ENCODE measurements at places on chromosomes 1 and 21.
A peak's percentile ranks its signal among the peaks of the same experiment; 100 is the strongest.

DNA sequence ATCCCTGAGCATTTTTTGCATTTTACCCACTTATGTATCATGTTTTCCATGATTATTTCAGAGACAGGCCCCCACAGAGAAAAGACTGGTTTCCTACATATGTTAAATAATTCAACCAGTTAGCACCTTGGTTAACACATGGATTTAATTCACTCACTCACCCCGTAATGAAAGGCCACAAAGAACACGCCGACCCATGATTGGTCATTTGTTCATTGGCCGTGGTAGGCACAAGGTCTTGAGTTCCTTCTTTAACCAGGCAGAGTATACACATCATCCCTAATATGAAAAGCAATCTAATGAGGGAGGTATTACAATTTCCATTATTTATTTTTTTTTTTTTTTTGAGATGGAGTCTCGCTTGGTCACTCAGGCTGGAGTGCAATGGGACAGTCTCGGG lies 50.6 kb downstream of the RPS6KA1 start:
- no peak for DNase-seq

GRCh38 chr1:215704089-215704860 lies 137.2 kb downstream of the KCTD3 start:
- no peak for DNase-seq

DNA sequence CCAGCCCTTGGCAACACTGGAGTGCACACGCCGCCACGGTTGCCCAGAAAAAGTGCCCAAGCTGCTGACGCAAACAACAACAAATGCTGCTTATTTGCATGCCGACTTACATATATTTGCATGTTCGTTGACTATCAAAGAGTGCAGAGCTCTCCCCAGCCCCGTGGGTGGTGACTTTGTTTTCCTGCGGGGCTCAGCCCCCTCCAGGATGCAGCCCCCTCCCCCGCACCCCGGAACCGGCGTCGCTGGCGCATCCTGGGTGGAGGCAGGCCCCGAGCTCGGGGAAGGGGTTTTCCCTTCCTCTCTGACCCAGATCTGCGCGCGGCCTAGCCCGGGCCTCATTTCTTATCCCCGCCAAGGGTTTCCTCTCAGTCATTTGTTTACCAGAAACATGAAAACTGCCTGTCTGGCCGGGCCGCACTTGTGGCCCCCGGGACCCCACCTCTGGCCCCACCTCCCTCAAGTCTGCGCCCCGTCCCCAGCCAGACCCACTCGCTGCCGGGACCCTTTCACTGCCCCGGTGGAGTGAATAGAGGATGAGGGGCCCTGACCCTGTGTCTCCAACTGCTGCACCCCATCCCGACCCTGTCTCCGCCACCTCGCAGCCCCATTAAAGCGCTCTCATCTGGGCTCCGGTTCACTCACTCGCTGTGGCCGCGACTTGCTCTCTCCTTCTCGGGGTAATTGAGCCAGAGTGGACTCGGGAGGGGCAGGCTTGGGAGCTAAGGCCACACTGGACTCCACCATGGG lies 5.5 kb downstream of the TNFRSF25 start:
- DNase-seq: peak; percentile 86

GRCh38 chr1:154104433-154105082 lies 50.3 kb downstream of the NUP210L start:
- DNase-seq: no peak

DNA sequence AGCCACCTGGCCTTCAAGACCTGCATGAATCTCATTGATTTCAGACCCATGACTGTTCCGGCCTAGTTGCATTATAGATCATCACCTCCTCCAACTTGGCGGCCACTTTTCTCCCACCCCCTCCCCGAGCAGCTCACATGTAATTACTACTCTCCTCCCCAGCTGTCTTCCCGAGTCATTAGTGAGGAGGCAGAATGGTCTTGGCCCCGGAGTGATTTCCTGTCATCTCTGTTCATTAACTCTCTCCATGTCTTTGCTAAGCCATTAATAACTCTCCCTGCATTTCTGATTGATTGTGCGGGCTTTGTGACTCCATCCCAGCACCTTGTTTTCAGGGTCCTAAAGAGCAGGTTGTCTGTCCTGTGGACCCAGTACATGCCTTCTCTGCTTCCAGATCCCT lies 75.6 kb upstream of the CNTN2 start:
- DNase-seq: no peak

DNA sequence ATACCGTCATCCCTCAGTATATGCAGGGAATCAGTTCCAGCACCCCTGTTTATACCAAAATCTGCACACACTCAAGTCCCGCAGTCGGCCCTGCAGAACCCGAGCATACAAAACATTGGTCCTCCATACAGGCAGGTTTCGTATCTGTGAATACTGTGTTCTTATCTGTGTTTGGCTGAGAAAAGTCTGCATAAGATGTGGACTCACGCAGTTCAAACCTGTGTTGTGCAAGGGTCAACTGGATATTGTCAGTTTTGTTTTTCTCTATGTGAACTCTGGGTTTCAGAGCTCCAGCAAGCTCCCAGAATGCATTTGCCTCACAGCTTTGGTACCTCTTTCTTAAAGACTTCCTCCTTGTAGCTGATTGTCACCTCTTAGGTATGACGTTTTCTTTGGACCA lies 100.6 kb downstream of the NR5A2 start:
- no peak for DNase-seq

GRCh38 chr1:151799179-151800022 lies 5.8 kb downstream of the LINGO4 start:
- DNase-seq: no peak

- no peak for DNase-seq
Observed at GRCh38 chr1:168726281-168726680, 2.7 kb downstream of the DPT start.

GRCh38 chr1:246417152-246417812 lies 89.8 kb downstream of the SMYD3 start:
- no peak for DNase-seq

- no peak for DNase-seq
Observed at GRCh38 chr1:210978316-210978973, 155.5 kb downstream of the KCNH1 start.

DNA sequence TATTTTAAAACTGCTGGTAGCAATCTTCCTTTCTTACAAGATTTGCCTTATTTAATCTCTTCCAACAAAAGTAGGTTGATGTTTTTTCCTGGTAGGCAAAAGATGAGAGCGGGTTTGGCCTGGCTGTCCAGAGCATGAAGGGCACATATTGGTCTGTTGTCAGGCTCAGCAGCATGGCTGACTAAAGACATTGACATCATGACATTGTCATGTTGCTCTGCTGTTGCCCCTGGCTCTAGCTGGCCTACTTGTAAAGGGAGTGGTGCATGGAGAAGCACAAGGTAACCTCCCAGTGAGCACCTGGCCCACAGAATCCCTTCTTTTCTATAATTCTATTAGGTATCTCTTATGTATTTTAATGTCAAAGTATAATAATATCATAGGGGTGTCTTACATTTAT lies 23.6 kb downstream of the GNPAT start:
- no peak for DNase-seq

DNA sequence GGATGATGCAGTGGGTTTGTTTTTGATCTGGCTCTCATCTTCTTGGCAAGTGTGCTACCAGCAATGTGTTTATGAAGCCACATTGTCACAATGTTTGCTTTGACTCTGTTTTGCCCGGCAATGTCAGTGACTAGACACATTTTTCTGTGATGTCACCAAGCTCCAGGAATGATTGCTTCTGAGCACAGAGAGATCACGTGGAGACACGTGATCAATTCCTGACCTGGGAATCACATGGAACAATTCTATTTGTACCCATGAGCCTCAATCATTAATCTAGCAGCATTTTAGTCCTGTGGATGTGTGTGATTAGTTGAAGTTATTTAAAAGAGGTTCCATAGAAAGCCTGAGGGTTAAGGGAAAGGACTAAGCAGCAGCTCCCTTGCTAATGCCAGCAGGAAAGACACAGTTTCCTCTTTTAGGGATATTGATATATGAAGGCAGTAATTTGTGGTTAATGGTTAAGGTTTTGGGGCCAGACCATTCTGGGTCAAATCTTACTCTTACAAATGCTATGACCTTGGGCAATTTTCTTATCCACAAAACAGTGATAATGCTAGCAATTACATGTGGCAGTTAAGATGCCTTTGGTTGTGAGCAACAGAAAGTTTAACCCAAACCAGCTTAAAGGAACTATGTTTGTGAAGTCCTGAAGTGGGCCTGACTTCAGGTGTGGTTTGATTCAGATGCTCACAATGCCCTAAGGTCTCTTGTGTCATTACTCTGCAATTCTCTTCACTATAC lies 59.0 kb downstream of the FASLG start:
- no peak for DNase-seq

- DNase-seq: no peak
Observed at GRCh38 chr21:37062593-37062935, 10.3 kb downstream of the PIGP start.

GRCh38 chr21:35543746-35544145 lies 494.6 kb upstream of the RUNX1 start:
- no peak for DNase-seq

GRCh38 chr1:117760069-117760468 lies 154.2 kb downstream of the TENT5C start:
- no peak for DNase-seq

Measured in activated naive CD4-positive, alpha-beta T cell treated with anti-CD3 and anti-CD28 coated beads, Interleukin-2, amount 50 U/mL, for 16 hours (primary cell).